ENCODE measurements at places on chromosomes 7 and 10. TPM values are rescaled to one million over a fixed set of nuclear protein-coding genes. Genes with fewer than 3 reads are reported as not detected.

Gene FANK1
- 12.5 TPM for total RNA-seq

DNA sequence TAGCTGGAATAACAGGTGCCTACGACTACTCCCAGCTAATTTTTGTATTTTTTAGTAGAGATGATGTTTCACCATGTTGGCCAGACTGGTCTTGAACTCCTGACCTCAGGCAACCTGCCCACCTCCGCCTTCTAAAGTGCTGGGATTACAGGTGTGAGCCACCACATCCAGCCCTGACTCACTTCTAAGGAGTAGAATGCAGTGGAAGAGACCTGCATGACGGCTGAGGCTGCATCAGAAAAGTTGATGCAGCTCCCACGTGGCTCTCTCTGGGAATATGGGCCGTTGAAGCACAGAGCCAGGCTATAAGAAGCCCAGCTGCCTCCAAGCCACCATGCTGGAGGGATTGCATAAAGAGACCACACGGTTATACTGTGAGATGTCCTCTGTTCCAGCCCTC lies 21.6 kb upstream of the ASL start:
- no peaks in the 10 kb centered on the region for H3K4me1 ChIP-seq
- no peak for DNase-seq
- H3K27me3 ChIP-seq, result no peaks in the 10 kb centered on the region

DNA sequence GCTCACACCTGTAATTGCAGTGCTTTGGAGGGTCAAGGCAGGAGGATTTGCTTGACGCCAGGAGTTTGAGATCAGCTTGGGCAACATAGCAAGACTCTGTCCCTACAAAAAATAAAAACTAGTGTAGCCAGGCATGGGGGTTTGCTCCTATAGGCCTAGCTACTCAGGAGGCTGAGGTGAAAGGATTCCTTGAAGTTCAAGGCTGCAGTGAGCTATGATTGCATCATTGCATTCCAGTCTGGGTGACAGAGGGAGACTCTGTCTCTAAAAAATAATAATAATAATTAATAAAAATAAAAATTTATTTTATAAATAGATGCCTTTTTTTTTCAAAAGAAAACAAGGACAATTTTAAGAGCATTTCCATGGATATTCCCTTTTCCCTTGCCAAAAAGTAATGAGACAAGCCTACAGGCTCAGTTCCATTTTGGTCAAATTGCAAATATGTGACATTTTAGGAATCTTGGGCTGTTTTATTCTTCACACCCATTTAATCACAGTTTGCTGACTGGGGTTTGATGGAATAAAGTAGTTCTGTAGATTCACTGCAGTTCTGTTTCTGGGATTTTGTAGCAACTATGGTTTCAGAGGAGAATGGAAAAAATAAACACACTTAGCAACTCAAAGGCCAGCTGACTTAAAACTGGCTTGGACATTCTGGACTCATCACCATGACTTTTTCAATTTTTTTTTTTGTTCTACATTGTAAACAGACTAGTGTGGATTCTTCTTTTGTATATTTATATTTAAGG lies 48.4 kb upstream of the ARHGAP21 start:
- no peak overlapping the region for H3K4me3 ChIP-seq
- H3K36me3 ChIP-seq, result no peaks in the 10 kb centered on the region
- no peak overlapping the region for H3K27ac ChIP-seq
- no peak for DNase-seq
- no peaks in the 10 kb centered on the region for H3K4me1 ChIP-seq
- H3K27me3 ChIP-seq, result no peaks in the 10 kb centered on the region

DNA sequence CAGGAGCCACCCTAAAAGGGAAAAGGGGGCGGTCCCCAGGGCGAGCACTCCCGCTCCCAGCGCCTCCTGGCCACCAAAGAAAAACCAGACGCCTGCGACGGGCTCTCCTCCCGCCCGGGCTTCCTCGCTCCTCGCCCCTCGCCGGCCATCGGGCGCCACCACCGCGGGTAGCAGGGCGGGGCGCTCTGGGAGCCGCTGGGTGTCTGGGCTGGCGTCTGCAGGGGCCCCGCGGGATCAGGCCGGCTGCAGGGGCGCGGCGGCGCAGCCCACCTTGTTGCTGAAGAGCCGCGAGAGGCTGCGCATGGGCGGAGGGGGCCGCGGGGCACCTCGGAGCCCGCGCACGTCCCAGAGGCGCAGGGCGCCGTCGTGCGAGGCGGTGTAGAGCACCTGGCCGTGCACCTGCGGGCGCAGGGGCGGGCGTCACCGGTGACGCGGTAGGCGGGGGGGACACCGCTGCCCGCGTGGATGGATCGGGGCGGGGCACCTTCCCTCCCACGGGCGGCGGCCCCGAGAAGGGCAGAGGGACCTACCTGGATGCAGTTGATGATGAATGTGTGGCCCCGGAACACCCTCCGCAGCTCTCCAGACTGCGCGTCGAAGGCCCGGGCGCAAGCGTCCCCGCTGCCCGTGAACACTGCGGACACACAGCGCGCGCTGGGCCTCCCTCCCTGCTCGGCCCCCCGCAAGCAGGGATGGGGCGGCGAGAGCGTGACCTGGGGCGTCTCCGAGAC lies 28.3 kb downstream of the WDR86 start:
- H3K27me3 ChIP-seq, result peaks cover 46% of the 10 kb centered on the region
- peak; percentile 73 for DNase-seq
- H3K27ac ChIP-seq, result no peak overlapping the region
- H3K36me3 ChIP-seq, result no peaks in the 10 kb centered on the region
- peaks cover 16% of the 10 kb centered on the region for H3K4me1 ChIP-seq

- H3K4me3 ChIP-seq, result no peak overlapping the region
- no peak for DNase-seq
- H3K4me1 ChIP-seq, result peaks cover 20% of the 10 kb centered on the region
- H3K36me3 ChIP-seq, result no peaks in the 10 kb centered on the region
Observed at GRCh38 chr7:80139236-80139635, 4.6 kb downstream of the GNAI1 start.

Data from neural progenitor cell (in vitro differentiated cells).